ENCODE measurements at places on chromosomes 11 and 22.

GRCh38 chr11:1260023-1260501, 37.2 kb downstream of the MUC5B start:
- no peak for DNase-seq

- DNase-seq = no peak
Measured at GRCh38 chr11:9320047-9320446, 5.7 kb upstream of the TMEM41B start.

GRCh38 chr11:394034-394857, at the start of gene PKP3:
Gene PKP3 (plus strand): TSS chr11:394209. CDS start chr11:394293, 84 bp downstream.
- DNase-seq = no peak

- no peak for DNase-seq
Measured at GRCh38 chr11:88523386-88524071, 186.0 kb upstream of the CTSC start.

DNA sequence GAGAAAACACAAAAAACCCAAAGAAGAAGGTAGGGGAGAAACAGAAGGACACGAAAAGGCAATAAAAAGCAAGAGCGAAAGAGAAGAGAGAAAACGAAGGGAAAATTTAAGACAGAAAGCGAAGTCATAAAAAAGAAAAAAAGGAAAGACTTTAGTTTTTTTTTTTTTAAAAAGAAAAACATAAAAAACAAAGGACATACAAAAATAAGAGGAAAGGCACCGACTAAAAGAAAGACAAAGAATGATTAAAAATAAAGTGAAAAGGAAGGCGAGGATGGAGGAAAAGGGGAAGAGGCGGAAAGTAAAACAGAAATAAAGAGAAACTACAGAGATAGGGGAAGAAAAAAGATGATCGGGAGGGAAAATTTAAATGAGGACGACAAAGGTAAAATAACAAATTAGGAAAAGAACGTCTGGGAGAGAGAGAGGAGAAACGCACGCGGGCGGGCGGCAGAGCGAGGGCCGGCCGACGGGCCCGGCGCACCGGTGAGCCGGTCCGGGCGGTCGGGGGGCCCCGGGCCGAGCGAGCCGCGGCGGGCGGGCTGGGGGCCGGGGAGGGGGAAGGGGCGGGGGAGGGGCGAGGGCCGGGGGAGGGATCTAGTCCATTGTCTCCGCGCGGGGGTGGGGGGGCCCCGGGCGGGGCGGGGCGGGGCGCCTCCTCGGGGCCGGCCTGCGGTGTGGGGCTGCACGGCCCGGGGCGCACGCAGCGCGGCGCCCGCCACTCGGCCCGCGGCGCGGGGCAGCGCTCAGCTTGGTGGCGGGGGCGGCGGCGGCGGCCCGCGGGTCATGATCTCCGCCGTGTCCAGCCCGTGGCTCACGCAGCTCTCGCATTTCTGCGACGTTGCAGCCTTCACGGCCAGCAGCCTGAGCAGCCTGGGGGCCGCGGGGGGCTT, at the start of gene TBX1:
Gene TBX1, plus strand, starts transcription at position 721 of the 893 bp plus-strand sequence. Its CDS starts 66 bp downstream, at position 787.
- DNase-seq = no peak

GRCh38 chr11:35800970-35801953, 138.7 kb downstream of the TRIM44 start:
- peak; percentile 20 for DNase-seq

- no peak for DNase-seq
Measured at GRCh38 chr11:35245786-35246185, 106.8 kb downstream of the CD44 start.

GRCh38 chr11:35964841-35965240, 21.0 kb downstream of the LDLRAD3 start:
- no peak for DNase-seq

DNA sequence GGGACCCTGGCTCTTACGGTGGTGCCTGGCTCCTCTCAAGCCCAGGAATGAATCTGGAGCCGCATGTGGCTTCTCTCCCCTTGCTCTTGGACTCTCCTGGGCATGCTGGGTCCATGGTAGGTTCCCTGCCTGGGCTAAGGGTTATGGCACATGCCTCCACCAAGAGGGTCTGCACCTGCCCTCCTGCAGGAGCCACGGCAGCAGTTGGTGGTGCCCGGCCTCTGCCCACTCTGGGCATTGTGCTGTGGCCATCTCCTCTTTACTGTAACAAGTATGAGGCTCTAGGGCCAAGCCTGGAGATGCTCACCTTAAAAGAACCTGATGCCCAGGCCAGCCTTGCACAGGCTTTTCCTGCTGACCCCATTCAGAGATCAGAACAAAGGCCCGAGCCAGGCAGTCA, 104.0 kb upstream of the PITPNB start:
- DNase-seq = no peak

GRCh38 chr11:26227301-26227746, 104.6 kb upstream of the ANO3 start:
- peak; percentile 43 for DNase-seq

DNA sequence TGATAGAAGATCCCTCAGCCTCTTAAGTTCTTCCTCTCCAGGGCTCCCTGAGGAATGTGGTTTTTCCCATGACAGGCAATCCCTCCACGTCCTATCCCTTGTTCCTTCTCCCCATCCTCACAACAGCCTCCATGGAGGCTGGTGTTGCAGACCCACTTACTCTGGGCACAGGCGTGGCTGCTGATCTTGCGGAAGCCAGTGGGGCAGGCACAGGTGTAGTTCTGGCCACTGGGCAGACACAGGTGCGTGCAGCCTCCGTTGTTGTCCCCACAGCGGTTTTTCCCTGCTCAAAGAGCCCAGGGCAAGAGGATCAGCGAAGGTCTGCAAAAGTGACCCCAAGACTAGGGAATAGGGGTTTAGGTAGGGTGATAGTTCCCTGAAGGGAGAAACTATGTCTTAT, 29.1 kb downstream of the LRP4 start:
- DNase-seq = no peak

DNA sequence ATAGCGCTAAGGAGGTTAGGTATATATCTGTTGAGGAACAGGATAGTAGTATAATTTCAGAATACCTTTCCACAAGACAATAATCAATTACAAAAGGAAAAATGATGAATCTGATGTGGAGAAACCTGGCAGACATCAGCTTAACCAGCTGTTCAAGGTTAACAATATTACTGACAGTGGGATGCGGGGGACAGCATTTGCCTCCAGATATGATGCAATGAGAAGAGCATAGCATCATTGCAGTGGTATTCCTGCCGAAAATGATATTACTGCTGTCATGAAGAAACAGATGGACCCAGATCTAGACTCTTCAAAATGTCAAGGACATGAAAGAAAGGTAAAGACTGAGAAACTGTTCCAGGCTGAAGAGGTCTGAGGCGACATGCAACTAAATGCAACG, 49.7 kb downstream of the RBFOX2 start:
- DNase-seq = no peak

DNA sequence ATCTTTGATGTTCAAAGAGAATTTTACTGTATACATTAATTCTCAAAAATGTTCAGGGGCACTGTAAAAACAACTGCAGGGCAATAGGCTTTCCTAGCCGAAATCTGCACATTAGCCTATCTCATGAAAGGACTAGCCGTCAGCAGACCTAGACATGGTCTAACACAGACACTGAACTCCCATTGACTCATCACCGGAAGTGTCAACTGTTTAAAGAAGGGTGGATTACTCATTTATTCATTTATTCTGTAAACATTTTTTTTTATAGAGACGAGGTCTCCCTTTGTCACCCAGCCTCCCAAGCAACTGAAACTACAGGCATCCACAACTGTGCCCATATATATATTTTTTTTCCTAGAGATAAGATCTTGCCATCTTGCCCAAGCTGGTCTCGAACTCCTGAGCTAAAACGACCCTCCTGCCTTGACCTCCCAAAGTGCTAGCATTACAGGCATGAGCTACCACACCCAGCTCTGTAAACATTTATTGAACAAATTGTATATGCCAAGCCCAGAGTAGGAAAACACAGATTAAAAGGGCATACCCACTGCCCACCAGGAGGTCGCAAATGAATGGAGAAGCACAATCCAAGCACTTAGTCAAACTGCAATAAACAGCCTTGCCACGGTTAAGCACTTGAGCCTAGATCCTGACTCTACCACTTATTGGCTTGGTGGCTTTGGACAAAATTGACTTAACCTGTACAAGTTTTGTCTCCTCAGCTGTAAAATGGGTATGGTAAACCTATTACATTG, 26.6 kb downstream of the RAB30 start:
- no peak for DNase-seq

- no peak for DNase-seq
Measured at GRCh38 chr11:132559331-132560036, 972.8 kb downstream of the OPCML start.

DNA sequence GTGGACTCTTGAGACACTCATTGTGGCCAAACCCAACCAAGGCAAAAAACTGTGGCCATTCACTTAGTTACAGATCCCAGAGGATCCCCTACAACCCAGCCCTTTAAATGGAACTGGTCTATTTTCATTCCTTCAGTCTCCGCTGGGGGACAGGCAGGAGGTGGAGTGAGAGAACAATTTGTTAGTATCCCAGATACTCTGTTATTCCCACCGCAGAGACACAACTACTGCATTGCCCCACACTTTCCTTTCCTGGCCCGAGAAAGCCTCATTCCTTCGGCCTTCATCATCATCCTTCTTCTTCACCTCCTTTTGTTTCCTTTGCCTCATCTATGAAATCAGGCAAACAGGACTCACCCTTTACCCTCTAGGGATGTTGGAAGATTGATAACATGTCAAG, 191.1 kb downstream of the NTM start:
- DNase-seq = no peak

DNA sequence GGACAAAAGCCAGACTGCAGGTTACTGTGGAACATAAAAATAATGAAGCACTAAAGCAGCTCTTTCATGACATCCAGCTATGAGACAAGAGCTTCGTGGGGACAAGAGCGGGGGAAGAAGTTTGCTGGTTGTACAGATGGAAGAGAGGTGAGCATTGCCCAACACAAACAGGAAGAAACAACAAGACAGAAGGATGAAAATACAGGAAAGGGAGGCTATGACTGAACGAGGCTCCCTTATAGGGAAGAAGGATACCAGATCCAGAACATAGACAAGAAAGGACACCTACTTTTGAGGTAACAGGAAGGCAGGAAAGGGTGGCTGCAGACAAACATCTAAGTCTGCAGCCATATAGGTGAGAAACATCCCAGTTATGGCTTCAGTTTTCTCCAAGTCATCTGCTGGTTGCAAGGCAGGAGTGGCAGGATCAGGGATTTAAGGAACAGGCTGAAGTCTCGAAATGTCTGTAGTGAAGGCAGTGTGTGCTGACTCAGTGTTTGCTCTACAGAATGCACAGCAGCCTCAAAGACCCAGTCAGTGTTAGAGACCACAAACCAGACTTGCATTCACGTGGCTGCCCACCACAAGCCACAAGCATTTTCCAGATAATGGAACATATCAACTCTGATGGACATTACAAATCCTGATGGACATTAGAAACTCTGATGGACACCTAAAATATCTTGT, 1.9 kb downstream of the CLTCL1 start:
- no peak for DNase-seq

- DNase-seq = no peak
Measured at GRCh38 chr11:5553343-5553742, 5.0 kb upstream of the OR52H1 start.

- DNase-seq = no peak
Measured at GRCh38 chr11:12540913-12541582, 133.2 kb upstream of the TEAD1 start.

- DNase-seq = no peak
Measured at GRCh38 chr22:25689631-25690030, 52.4 kb upstream of the MYO18B start.

DNA sequence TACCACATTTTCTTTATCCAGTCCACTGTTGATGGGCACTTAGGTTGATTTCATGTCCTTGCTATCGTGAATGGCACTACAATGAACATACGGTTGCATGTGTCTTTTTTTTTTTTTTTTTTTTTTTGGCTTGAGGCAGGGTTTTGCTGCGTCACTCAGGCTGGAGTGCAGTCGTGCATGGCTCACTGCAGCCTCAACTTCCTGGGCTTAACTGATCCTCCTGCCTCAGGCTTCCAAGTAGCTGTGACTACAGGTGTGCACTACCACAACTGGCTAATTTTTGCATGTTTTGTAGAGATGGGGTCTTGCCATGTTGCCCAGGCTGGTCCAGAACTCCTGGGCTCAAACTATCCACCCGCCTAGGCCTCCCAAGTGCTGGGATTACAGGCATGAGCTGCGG, 1.5 kb upstream of the CCDC90B start:
- no peak for DNase-seq

DNA sequence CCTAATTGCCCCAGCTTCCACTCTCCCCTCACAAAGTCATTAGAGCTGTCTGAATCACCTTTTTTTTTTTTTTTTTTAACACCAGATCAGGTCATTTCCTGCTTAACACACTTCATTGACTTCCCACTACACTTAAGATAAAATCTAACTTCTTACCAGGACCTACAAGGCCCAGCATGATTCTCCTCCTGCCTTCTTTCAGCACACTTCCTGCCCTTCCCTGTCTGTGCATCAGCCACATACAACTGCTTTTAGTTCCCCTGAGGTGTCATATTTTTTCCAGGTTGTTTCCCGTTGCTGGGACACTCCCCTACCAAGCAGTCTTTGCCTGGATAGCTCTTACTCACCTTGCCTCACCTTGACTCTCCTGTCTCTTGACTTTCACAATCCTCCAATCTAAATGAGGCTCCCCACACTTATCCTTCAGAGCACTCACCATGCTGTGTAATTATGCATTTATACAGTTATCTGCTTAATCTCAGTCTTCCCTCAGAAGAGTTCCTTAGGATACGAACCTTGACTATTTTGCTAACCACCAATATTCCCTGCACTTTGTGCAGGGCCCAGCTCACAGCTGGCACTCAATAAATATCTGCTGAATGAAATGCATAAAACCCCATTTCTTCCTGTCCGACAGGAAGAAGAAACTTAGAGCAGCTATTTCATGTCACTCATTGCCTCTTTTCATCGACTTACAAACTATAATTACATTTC, 96.6 kb upstream of the AKIP1 start:
- DNase-seq = no peak

GRCh38 chr11:14435717-14436512, 63.7 kb downstream of the COPB1 start:
- DNase-seq = no peak

GRCh38 chr11:13897646-13898276, 64.8 kb upstream of the SPON1 start:
- no peak for DNase-seq

DNA sequence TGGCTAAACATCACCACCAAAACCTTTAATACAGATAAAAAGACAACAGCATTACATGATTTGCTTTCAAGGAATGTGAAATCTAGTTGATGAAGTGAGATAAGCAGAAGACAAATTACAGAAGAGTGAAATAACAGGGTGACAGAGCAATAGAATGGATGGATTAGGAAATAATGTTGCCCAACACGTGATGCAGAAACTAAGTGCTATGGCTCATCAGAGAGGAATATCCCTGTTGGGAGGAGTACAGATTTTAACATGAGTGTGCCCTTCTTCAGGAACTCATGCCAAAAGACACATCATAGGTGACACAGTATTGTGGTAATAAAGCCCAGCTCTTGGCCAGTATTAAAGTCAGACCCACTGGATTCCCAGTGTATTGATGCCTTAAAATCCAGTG, 176.6 kb upstream of the RAG2 start:
- no peak for DNase-seq

GRCh38 chr22:24401931-24402367, 25.4 kb upstream of the ADORA2A start:
- DNase-seq = no peak

GRCh38 chr11:116534270-116534975, 238.4 kb downstream of the BUD13 start:
- DNase-seq = no peak

- DNase-seq = no peak
Measured at GRCh38 chr11:116422956-116423600, 349.7 kb downstream of the BUD13 start.
